ENCODE measurements at places on chromosomes 5 and 9. TPM values are rescaled to one million over a fixed set of nuclear protein-coding genes. Genes with fewer than 3 reads are reported as not detected.

Gene FNBP1
- total RNA-seq, result 39.5 TPM

Gene ZFP2
- 6.4 TPM for total RNA-seq

Gene ZDHHC12
- total RNA-seq, result 46.4 TPM

DNA sequence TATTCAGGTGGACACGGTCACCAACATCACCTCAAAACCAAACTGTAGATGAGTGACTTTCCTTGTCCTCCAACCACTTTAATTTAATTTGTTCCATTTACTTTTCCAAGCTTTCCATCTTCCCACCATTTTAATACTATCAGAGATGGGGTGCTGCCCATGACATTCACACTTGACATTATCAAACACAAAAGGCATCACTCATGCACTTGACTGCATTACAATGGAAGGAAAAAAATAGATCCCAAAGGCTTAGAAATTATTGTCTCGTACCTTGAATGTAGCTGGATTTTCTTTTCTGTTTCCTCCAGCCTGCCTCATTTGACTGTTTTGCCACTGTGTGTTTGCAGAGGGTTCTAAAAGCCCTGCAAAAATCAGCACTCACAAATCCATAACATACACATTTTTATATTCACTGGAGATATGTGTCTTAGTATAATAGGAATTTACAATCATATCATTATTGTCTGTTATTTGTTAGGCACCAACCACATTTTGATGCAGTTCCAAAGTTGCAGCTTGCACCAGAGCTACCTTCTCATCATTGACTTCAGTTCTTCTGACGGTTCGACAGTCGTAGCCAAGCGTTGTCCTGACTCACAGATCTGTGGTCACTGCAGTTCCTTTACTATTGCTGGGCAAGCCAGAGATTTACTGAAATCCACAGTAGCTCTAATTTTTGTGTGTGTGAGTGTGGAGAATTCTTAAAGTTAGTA lies 712.3 kb upstream of the WWC1 start:
- DNase-seq, result no peak

- DNase-seq, result peak; percentile 93
Measured at GRCh38 chr5:141003791-141004611, 37.7 kb downstream of the PCDHAC2 start.

DNA sequence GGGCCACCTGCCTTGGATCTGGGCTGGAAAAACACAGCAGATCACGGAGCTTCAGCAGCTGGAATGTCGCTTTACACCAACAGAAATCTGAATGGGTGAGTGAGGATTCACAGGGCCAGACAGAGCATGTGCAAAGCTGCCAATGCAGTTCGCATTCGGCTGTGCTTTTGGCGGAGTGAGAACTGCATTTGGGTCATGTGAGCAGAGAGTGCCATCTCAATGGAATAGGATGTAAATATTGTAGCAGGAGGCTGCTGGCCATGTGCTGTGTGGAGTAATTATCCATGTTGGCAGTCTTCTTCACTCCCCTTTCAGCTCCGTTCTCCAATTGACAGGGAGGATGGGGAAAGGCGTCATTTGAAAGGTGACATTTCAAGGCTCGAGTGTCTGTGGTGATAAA lies at the start of gene ANKRD55:
Gene ANKRD55 (minus strand): TSS at position 101 of the 400 bp plus-strand sequence. CDS start 417 bp downstream, outside the sequence.
- no peak for DNase-seq

GRCh38 chr5:179832039-179832745 lies 11.5 kb downstream of the SQSTM1 start:
- DNase-seq, result no peak
